ENCODE measurements at places on chromosomes 1 and 21.

DNA sequence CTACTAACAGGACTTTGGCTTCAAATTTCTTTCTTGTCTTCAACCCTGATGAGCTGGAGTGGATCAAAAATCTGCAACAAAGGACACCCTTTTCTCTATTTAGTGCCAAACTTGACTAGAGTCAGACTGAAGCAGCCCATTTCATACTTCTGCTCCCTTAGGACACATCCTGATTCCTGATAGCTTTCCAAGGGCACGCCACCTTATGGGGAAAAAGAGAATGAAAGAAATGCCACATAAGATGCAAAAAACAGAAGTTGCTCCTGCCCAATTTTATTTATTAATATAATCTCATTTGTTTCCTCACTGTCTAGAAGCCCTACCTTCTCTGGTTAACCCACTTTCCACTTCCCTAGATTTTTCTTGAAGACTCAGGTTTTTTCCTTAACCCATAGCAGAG lies 72.7 kb upstream of the NBPF4 start:
- DNase-seq = no peak

DNA sequence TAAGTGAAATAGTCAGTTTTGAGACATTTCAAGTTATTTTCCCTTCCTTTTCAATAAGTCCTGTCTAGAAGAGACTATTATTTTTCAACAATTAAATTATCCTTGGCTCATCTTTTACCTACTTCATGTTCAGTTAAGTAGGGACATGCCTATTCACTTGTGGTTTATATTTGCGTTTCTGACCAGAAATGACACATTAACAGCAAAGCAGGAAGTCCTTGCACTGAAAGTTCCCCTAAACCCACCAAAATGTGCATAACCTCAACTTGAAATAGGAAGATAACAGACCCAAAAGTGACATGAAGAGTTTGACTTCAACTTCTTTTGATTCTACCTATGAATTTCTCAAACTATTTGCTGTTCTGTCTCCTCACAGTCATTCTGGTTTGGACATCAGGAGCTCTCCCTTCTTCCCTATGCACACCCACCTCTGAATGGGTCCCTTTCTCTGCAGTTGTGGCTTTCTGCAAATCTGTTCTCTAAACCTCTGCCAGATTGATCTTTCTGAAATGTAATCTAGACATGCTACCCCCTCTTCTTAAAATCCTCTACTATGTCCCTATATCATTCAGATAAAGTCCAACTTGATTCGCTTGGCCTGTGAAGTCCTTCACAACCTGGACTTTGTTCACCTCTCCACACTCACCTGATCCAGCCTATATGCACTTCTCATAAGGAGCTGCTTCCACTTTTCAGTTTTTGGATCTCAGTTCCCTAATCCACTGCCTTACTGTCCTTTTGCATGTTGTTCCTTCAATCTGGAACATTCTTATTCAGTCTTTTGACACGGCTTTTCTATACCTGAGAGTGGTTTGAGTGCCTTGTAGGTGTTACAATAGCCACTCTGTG lies 661.5 kb upstream of the ADGRL4 start:
- DNase-seq = no peak

DNA sequence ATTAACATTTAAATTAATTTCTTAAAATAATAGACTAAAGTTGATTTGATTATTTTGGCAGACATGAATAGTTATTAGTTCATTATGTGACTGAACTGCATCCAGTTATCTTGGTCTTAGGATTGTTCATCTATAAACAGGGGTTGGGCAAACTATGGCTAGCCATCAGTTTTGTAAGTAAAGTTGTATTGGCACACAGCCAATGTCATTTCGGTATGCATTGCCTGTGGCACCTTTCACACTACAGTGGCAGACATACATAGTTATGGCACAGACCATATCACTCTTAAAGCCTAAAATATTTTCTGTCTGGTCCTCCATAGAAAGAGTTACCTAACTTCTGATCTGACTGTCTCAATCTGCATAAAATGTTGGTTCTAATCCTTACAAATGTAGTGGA lies 27.2 kb downstream of the ADGRL2 start:
- no peak for DNase-seq

DNA sequence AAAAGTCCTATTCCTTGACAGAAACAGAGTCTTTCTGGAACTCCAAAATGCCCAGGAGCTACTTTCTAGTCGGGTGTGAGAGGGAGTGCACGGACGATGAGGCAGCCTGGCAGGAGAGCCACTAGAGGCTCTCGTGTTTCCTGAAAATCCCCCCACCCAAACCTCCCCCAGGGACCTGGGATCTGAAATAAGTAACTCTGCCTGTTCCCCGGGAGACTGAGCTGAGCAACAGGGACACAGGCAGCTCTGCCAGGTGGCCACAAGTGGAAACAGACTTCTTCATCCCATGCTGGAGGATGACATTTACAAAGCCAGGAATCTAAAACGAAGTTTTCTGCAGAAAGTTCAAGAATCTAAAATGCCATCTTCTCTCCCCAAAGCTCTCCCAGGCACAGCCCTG lies 77.1 kb downstream of the ITPKB start:
- DNase-seq = peak; percentile 58

GRCh38 chr1:35364741-35365140 lies 96.2 kb downstream of the ZMYM4 start:
- no peak for DNase-seq

DNA sequence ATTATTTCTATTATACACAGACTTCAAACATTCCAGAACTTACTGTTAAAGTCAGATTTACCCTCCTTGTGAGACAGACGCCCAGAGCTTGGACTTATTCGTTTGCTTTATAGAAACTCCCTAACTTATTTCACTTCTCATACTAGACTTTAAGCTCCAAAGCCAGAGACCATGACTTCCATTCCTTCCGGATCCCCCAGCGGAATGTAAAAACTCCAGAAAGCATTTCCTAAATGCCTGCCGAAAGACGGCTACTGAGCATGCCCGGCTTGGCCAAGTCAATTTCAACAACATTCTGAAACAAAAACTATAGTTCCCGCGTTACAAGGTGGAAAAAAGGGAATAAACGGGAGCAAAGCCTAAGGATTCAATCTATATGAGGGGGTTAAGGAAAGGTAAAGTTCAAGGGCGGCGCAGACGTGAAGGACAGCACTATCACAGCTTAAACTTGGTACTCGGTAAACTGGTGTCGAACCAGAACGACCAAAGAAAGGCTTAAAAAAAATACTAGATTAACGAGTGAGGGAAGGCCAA lies 1.1 kb downstream of the USP48 start:
- no peak for DNase-seq

DNA sequence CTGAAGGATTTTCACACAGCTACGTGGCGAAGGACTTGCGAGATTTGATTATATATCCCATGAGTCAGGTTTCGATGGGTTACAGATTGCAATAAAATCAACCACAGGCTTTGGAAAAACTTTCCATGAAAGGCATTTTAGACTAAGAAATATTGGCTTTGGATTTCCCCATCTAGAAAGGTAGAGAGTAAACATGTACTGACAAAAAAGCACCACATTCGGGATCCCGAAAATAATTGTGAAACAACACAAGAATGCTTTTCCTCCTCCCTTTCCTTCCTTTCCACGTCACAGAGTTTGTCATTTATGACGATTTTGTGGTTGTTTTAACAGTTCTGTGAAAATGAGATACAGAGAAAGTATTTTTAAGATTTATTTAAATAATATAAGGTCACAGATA lies 38.5 kb downstream of the TGFB2 start:
- DNase-seq = no peak

DNA sequence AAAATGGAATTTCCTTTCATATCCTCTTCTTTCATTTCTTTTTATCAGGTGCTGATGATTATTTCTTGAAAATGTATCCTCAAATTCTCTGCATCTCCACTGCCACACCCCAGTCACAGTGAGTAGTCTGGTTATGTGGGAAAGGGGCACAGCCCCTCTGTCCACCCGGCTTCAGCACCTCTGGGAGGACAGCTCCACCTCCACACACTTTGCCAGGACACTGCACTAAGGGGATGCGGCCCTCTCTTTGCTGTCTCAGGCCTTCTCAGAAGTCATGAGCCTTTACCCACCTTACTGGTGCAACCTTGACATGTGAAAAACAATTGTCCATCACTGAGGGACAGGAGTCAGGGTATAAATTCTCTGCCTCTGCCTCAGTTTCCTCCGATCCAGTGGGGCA lies 433.1 kb downstream of the PCP4 start:
- DNase-seq = no peak

- DNase-seq = no peak
Measured at GRCh38 chr21:35333831-35334618, 284.9 kb upstream of the RUNX1 start.

DNA sequence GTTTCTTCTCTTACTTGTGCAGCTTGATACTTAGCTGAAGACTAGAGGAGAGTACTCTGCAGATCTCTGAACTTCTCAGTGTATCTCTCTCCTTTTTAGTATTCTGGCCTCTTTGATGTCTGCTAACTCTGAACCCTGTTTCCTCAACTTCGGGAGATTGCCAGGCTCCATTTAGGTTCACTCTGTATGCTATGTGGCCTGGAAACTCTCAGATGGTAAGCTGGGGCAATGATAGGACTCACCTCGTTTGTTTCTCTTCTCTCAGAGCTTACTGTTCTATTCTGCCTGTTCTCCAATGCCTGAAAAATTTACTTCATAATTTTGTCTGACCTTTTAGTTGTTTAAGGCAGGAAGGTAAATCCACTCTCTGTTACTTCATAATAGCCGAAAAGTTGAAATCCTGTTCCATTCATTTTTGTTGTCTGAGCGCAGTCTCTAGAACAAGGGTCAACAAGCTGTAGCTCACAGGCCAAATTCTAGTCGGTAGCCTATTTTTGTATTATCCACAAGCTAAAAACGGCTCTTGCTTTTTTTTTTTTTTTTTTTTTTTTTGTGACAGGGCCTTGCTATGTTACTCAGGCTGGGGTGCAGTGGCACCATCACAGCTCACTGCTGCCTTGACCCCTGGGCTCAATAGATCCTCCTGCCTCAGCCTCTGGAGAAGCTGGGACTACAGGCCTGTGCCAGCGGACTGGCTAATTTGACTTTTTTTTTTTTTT lies 33.3 kb downstream of the ZMYM4 start:
- DNase-seq = no peak
